Activated CD8-positive, alpha-beta memory T cell treated with anti-CD3 and anti-CD28 coated beads, Interleukin-2, amount 10 ng/mL, durations not matched to agents 7 days and 5 days (primary cell): ENCODE measurements at places on chromosomes 16 and 17. TPM values are rescaled to one million over a fixed set of nuclear protein-coding genes. Genes with fewer than 3 reads are reported as not detected.
A peak's percentile ranks its signal among the peaks of the same experiment; 100 is the strongest.

GRCh38 chr17:52986056-52986662 lies 827.6 kb upstream of the CA10 start:
- H3K4me3 ChIP-seq, result no peak overlapping the region
- DNase-seq, result no peak
- no peak overlapping the region for H3K27ac ChIP-seq
- no peaks in the 10 kb centered on the region for H3K4me1 ChIP-seq
- H3K36me3 ChIP-seq, result no peaks in the 10 kb centered on the region
- H3K27me3 ChIP-seq, result no peaks in the 10 kb centered on the region

- no peak overlapping the region for H3K27ac ChIP-seq
- H3K4me1 ChIP-seq, result peaks cover 23% of the 10 kb centered on the region
- DNase-seq, result no peak
- H3K27me3 ChIP-seq, result peaks cover 7% of the 10 kb centered on the region
- H3K4me3 ChIP-seq, result no peak overlapping the region
Measured at GRCh38 chr16:75306099-75306762, 54.8 kb upstream of the BCAR1 start.

DNA sequence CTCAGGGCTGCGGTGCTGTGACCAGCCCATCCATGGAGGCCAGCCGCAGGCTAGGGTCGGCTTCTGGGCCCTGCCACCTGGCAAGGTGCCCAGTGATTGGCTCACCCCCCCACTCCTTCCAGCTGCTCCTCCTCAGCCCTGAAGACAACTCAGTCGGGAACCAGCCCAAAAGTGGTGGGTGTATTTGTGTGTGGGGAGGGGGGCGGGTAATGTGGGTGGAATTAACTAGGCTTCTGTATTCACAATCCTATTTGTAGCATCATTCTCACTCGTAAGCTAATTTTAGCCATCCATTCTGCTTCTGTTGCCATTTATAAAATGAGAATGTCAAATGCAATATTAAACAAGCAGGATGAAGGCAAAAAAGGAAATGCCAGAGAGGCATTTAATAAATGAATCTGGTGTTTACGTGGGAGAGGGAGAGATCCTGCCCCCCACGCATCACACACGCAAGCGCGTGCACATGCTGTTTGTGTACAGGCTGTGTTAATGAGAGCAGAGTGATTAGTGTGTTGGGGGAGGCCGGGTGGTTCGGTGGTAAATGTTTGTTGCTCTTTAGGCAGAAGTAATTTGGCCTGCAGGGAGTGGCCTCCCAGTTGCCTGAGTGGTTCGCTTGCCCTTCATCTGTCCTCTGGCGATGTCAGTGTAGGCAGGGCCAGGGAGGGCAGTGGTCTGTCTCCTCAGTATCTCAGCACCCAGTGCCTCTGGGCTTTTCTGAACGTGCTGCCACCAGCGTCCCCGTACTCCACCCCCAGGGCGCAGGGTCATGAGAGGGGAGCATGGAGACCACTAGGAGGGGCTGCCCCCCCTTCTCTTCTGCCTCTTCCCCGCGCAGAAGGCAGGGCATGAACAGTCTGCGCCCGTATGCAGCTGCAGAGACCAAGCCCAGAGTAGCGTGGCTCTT lies 140.1 kb downstream of the CCDC182 start:
- H3K4me3 ChIP-seq, result peak overlapping the region; percentile 55
- peak; percentile 54 for DNase-seq
- H3K4me1 ChIP-seq, result peaks cover 81% of the 10 kb centered on the region
- H3K36me3 ChIP-seq, result peaks cover 2% of the 10 kb centered on the region
- peak overlapping the region; percentile 98 for H3K27ac ChIP-seq
- H3K27me3 ChIP-seq, result no peaks in the 10 kb centered on the region

DNA sequence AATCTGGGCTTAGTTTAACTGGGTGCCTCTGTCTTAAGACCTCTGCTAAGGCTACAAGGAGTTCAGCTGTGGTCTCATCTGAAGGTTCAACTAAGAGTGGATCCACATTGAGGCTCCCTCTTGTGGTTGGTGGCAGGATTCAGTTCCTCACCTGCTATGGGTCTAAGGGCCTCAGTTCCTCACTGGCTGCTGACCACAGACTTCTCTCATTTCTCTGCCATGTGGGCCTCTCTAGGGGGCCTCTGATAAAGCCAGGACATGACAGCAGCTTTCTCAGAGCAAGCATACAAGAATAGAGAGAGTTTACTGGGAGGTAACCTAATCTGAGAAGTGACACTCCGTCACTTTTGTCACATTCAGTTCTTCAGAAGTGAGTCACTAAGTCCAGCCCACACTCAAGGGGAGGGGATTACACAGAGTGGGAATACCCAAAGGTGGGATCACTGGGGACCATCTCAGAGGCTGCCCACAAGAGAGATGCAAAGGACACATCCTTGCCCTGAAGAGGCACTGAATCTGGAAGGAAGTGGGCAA lies 19.2 kb upstream of the ABAT start:
- DNase-seq, result peak; percentile 64
- H3K27me3 ChIP-seq, result no peaks in the 10 kb centered on the region
- H3K4me3 ChIP-seq, result no peak overlapping the region
- peaks cover 7% of the 10 kb centered on the region for H3K4me1 ChIP-seq

DNA sequence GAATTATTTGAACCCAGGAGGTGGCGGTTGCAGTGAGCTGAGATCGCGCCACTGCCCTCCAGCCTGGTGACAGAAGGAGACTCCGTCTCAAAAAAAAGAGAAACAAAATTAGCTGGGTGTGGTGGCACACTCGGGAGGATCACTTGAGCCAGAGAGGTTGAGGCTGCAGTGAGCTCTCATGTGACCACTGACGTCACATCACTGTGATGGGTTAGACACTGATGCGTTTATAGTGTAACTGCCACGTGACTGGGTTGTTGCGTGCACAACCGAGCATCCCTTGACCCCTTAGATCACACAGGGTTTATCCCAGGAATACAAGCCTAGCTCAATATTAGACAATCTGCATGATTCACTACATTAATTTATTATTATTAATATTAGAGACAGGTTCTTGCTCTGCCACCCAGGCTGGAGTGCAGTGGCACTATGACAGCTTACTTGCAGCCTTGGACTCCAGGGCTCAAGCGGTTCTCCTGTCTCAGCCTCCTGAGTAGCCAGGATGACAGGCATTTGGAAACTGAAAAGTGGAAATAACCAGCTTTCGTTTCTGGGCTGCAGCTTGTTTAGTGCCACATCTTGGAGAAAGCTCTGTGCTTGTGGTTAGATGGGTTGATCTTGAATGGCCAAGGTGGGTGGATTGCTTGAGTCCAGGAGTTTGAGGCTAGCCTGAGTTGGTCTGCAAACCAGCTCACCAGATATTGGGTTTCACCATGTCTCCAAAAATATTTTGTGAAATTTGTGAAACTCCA lies 26.4 kb upstream of the ABR start:
- peaks cover 10% of the 10 kb centered on the region for H3K27me3 ChIP-seq
- peaks cover 2% of the 10 kb centered on the region for H3K36me3 ChIP-seq
- no peak overlapping the region for H3K4me3 ChIP-seq
- peaks cover 27% of the 10 kb centered on the region for H3K4me1 ChIP-seq
- no peak for DNase-seq

GRCh38 chr17:74192950-74193781 lies 10.3 kb upstream of the RPL38 start:
- H3K4me3 ChIP-seq, result no peak overlapping the region
- DNase-seq, result no peak
- H3K4me1 ChIP-seq, result peaks cover 6% of the 10 kb centered on the region
- H3K36me3 ChIP-seq, result no peaks in the 10 kb centered on the region

SRL gene
- not detected for total RNA-seq

ITGB4 gene
- total RNA-seq, result 1.0 TPM

KRT25 gene
- not detected for total RNA-seq

KRTAP1-5 gene
- not detected for total RNA-seq
